Gastroesophageal sphincter (tissue), 4 donors: ENCODE measurements at places on chromosomes 5 and 9. TPM values are rescaled to one million over a fixed set of nuclear protein-coding genes. Genes with fewer than 3 reads are reported as not detected.

DNA sequence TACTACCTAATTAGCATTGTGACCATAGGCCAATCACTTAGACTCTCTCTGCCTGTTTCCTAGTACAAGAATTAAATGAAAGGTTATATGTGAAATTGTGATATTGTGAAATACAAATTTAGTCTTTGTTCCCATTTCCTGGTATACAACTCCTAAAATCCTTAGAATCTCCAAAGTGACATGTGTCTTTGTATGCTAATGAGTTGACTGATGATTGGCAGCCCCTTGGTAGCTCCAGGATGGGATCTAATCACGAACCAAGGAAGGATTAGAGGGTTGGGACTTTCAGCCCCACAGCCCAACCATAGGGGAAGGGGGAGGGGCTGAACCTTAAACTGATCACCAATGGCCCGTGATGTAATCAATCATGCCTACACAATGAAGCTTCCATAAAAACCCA is 31.6 kb downstream of the ATP6V0E1 start:
- ATAC-seq = no peak

Gene ELL2
- total RNA-seq = 55.6 TPM

Gene RANBP3L
- 3.4 TPM for total RNA-seq

DNA sequence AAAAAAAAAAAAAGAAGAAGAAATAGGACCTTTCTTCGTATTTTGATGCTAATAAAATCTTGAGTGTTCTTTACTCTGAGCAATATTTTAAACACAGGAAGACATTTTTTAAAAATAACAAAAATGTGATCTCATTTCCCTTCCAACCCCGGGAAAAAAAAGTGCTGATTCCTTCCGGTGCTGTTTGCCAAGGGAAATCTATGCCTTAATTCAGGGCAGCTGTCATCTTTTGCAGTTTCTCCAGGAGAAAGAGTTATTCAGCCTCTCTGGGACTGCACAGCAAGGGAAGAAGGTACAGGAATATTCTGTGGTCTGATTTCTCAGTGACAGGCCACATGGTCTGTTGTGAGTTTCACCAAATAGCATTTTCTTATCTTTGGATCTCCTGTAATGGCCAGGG is 291.9 kb upstream of the IRX1 start:
- no peak for ATAC-seq

GRCh38 chr5:1723476-1723875 is 76.2 kb downstream of the MRPL36 start:
- ATAC-seq = no peak

Gene C7
- 929 TPM for total RNA-seq

DNA sequence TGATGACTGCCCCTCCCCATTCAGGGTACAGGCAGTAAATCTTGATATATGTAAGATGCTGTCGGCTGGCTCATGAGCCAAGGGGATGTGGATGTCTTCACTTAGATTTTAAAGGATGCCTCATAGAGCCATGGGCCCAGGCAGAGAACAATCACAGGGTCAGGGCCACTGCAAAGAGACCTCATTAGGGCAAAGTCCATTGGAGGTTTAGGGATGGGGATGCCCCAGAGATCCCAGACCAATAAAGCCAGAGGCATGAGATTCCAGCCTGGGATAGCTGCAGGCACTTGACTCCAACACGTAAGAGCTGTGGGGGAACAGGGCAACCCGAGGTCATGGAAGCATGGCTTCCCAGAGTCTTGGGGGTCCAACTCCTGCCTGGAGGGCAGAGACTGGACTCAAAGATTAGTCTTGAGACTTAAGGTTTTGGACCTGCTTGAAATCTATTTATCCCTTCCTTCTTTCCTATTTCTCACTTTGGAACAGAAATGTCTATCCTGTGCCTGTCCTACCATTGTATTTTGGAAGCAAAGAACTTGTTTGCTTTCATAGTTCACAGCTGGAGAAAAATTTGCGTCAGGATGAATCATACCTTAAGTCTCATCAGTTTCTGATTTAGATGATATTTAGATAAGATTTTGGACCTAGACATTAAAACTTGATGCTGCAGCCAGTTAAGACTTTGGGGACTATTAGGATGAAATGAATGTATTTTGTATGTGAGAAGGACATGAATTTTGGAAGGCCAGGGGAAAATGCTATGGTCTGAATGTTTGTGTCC is 101.3 kb upstream of the ADRA1B start:
- ATAC-seq = no peak

Gene ACOT12
- total RNA-seq = not detected

Gene PTPRD
- total RNA-seq = 27.3 TPM

GRCh38 chr5:174777583-174777982 is 53.2 kb downstream of the MSX2 start:
- no peak for ATAC-seq

DNA sequence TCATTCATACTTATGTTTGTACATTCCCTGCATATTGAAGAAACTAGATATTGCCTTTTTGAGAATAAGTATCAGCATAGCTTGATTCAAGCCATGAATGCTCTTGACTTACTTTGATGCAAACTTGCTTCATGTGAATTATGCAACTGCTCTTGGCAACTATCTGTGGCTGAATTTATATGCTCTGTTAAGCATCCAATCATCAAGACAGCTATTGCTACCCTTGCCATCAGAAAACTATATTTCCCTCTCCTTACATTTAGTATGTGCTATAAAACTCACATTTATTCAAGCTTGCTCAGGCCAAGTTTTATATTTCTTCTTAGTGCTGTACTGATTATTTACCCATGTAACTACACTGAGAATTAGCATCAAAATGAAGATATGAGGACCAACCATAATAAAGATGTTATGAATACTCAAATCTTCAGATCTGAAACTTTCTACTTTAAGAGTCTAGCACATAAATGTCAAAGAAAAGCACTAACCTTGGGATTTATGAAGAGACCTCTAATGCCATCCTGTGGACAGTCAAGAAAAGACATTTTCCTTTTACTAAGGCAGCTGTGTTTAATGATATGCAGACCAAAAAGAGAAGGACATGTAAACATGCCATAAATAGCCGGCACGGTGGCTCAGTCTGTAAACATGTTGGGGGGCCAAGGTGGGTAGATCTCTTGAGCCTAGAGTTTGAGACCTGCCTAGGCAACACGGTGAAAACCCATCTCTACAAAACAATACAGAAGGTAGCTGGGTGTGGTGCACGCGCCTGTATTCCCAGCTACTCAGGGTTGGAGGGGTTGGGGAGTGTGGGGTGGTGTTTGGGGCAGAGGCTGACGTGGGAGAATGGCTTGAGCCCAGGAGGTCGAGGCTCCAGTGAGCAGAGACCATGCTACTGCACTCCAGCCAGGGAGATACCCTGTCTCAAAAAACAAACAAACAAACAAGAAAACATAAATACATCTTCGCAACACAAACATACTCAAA is 267.0 kb upstream of the TYRP1 start:
- ATAC-seq = no peak

GRCh38 chr9:656926-657568 is 184.4 kb upstream of the DMRT1 start:
- no peak for ATAC-seq

Gene SLC2A6
- 1.7 TPM for total RNA-seq

DNA sequence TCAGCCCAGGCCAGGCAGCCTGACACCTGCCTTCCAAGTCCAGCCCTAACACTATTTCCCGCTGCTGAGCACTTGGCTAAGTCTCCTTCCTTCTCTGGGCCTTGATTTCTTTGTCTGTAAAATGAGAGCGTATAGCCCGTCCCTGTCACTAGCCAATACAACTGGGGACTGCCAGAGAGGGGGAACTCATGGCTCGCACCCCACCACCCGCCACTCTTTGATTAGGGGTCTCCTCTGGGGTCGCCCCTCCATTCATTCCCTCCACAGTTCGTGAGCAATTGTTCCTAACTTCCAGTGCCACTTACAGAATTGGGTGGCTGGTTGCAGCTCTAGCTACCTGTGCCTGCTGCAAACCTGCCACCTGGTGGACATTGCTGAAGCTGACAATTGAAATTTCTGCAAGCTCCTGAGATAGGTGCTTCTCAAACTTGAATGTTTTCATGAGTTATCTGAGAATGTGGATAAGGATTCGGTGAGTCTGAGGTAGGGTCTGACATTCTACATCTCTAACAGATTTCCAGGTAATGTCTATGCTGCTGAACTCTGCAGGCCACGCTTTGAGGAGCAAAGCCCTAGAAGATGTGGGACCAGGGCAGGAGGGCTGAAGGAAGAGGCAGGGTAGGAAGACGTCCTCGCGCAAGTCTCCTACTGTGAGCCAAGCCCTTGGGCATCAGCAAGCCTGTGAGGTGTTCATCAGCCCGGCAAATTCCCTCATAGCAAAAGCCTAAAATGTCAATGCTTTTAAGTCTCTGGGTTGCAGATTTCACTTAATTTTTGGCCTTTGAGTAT is 13.3 kb upstream of the RECK start:
- ATAC-seq = no peak

DNA sequence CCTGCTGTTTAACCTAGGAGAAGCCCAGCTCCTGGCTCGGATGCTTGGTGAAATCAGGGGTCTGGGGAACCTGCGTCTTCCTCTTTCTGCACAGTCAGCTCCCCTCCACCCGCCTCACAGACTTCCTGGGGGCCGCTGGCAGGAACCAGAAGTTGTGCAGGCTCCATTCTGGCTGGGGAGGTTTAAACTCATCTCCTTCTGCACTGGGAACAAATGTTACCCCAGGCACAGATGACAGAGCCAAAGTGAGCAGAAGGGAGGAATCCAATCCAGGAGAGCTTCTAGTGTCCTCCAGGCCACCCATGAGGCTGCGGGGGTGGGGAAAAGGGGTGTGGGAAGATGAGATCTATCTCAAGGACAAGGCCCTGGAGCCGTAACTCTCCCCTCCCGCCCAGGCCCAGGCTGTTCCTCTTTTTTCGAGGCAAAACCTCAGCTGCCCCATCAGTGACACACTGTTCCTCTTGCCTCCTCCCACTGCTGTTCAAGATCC is 31.2 kb downstream of the KCNMB1 start:
- peak; percentile 23 for ATAC-seq

Gene PTGS1
- total RNA-seq = 15.8 TPM

GRCh38 chr5:136285096-136285855 is 80.1 kb downstream of the TRPC7 start:
- ATAC-seq = no peak

DNA sequence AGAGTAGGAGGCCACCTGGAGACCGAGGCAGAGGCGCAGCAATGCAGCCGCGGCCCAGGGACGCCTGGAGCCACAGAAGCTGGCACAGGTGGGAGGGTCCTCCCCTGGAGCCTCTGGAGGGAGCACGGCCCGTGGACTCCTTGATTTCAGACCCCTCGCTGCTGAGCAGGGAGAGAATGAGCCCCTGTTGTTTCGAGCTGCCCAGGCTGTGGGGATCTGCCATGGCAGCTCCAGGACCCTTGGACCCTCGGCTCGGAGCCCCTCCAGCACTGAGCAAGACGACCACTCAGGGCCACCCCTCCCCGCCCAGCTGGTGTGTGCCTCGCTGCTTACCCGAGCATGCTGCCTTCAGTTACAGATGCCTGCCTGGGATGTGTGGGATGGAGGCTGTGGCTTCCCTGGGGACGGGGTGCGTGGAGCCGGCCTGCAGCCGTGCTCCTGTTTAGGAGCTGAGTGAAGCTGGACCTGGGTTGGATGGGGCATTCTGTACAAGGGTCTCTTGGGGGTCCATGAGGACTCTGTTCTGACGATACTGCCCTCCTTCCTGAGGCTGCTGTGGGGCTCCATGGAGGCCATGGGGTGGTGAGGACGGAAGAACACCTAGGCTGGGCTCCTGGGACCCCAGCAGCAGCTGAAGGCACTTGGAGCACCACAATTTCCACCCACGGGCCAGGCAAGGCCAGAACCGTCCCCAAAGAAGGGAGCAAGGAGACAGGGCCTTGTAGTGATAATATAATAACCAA is 115.1 kb upstream of the LPCAT1 start:
- ATAC-seq = no peak

DNA sequence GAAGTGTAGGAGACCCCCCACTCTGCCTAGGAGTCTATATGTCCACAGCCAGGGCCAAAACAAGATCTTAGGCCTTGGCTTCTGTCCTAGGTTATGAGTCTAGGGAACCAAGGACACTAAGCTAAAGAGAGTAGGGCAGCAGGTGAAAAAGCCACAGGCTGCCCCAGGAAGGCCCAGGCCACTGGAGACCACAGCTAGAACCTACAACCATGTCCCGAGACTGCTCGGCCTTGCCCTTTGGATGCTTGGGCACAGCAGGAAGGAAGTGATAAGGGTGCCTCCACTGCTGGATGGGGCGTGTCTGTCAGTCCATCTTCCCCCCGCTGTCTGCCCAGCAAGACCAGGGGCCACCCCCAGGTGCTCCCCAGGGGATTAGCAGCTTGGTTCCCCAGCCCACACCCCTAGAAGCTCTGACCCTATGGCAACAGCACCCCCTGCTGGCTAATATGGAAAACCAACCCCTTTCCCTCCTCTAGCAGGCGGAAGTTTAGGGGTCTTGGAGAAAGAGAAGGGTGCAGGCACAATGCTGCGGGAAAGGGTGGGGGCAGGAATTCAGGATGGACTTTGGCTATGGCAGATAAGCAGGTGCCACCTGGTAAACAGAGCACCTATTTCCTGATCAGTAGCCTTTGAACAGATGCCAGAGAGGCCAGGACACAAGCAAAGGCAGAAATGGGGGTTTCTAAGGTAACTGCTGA is 10.5 kb upstream of the IRF1 start:
- ATAC-seq = no peak

GRCh38 chr5:107858324-107858723 is 187.6 kb upstream of the EFNA5 start:
- no peak for ATAC-seq

DNA sequence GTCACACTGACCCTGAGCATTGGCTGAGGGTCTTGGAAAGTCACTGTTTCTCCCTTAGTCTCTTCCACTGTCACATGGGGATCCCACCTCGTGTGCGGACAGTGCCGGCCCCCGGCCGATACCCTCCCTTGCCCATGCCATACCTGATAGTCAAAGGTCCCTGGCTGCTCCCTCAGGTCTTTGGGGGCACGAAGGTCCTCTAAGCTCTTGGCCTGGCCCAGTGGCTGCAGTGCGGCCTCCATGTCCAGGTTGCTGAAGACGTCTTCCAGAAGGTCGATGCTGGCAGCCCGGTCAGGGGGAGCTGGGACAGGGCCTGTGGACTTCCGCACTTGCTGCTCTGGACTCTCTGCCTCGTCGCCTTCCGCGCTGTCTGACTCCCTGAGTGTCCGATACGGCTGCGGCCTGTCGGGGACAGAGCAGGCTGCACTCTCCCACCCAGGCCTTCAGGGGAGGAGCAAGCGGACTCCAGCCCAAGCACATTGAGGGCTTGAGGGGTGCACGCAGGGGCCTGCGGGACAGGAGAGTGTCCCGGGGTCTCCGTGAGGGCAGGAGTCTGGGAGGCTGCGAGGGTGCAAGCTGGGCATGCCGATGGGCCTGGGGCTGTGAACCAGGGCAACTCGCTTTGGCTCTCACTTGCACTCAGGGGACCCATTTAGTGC is 27.6 kb downstream of the CRB2 start:
- ATAC-seq = no peak

Gene HCN1
- 0.19 TPM for total RNA-seq

GRCh38 chr9:134166374-134166773 is 2.0 kb upstream of the RNU6ATAC start:
- ATAC-seq = no peak

Gene EFNA5
- total RNA-seq = 3.4 TPM

DNA sequence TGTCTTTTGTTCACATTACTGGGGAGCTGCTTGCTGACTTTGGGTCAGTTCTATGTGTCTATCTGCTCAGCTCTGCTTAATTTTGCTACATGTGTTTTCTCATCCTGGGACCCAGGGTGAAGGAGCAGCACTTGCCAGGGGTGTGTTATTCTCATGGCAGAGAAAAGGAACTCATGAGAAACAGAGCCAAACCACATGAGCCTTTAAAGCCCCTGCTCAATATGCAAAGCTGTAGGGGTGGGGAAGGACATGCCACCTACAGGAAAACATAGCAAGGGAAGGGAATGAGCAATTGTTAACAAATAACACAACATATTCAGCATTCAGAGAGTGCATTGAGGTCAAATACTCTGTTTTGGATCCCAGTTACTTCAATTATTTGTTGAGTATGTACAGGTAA is 290.9 kb downstream of the CDK5RAP2 start:
- no peak for ATAC-seq
